ENCODE measurements at places on chromosomes 4 and X.

GRCh38 chr4:184473499-184474262 lies 669 bp downstream of the IRF2 start:
- DNase-seq: peak; percentile 24

DNA sequence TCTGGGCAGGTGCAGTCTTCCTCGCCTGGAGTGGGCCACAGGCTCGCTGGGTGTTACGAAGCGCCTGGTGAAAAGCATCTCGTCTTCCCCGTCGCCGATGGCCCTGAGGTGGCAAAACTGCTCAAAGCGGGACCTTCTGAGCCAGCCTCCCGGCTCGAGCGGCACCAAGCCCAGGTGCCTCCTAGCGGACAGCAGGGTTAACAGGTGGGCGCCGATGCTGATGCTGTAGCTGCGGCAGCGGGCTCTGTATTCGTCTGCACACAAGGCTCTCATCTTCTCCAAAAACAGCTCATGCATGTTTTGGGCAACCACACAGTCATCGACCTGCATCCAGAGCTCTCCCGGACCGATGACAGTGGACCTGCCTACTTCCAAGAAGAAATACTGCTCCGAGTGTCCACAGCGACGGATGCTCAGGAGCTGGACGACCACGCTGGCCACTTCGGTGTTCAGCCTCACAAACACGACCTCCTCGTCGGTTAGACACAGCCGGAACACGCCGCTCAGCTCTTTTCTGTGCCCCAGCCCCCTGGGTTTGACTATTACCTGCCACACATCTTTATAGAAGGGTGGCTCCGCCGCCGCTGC lies 1.2 kb downstream of the IRS4 start:
- no peak for DNase-seq

DNA sequence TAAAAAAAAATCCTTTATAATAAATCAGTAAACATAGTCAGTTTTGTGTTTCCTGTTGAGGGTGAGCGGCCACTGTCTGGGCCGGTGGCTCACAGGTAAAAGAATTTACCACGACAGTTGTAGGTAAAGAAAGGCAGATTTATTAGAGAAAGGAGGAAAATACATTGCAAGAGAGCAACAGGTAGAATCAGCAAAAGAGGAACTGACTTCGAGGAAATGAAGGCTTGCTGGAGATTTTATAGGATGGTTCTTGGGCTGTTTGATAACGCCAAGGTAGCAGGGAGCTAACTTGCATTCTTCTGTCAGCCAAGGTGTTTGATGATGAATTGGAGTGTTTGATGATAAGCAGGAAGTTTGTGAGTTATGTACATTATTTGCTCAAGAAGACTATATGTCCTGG lies 2.8 kb downstream of the ZNF157 start:
- DNase-seq: no peak

DNA sequence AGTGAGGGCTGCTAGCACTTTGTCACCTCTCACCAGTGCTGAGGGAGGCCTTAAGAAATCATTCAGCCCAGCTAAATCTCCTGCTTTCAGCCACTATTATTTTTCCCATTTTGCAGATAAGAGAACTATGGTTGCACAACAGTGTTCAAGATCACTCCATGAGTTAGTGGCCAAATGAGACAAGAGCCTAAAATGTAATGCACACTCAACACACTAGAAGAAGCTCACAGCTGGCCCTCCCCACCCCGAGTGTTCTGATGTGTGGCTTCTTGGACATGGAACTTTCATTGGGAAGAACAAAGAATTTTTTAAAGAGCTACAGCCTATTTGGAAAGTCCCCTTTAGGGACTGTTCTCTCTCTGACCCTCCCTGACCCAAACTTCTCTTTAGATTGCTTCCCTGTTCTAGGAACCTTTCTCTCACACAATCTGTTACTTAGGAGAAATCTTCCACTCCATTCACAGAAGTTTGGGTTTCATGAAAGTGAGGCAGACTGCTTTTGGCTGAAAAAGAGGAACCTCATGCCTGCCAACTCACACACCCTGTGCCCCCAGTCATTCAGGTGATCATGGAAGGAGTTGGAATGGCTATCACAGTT lies 44.0 kb upstream of the CT47C1 start:
- no peak for DNase-seq

GRCh38 chr4:182267048-182267447 lies 23.8 kb downstream of the TENM3 start:
- DNase-seq: no peak

DNA sequence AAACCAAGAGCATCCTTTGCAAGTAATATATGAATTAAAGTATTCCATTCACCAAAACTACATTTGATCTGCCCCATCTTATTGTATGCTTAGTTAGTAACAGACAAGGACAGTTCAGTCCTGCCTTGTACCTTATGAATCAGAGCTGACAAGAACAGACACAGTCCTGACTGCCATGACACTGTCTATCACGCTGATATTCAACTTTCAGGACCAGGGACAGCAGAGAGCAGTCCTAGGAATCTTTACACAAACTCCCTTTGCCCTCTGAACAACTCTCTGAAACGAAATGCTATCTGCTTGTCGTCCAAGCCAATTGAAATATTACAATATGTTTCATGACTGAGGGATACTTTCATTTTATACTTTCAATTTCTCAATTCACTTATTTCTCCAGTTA lies 268.6 kb upstream of the VCX start:
- no peak for DNase-seq

DNA sequence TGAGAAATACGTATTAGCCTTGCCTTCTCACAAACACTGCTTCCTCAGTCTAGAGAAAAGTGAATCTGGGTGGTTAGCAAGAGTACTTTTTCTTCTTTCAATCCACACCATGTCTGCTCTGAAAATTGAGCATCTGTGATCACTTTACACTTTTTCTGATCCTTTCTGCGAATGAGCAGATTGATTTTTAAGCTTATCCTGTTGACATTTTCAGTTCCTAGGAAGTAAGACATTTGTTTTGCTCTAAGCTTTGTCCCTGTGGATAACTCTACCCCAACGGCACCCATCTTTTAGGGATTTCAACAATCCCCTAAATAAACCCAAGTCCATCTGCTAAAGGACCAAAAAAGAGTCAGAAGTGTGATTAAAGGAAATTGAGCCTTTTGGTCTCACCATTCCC lies 487.5 kb downstream of the IQCM start:
- DNase-seq: no peak

GRCh38 chrX:15173411-15173810 lies 96.5 kb downstream of the ASB9 start:
- no peak for DNase-seq

- DNase-seq: no peak
Observed at GRCh38 chr4:177405508-177405907, 36.7 kb downstream of the AGA start.

- no peak for DNase-seq
Observed at GRCh38 chr4:11429699-11430045, 978 bp upstream of the HS3ST1 start.

GRCh38 chr4:99763635-99764101 lies 53.0 kb upstream of the DAPP1 start:
- no peak for DNase-seq

GRCh38 chrX:17788439-17788838 lies 51.1 kb downstream of the SCML1 start:
- DNase-seq: peak; percentile 15

GRCh38 chr4:8312069-8312445 lies 42.5 kb downstream of the HTRA3 start:
- no peak for DNase-seq

GRCh38 chr4:40995850-40996249 lies 218.5 kb downstream of the APBB2 start:
- no peak for DNase-seq

GRCh38 chr4:154562697-154563254 lies at the start of gene FGB:
Gene FGB, plus strand, starts transcription at chr4:154563011. Its CDS starts 8 bp downstream, at chr4:154563019.
- DNase-seq: no peak

GRCh38 chr4:42732776-42733175 lies 75.9 kb upstream of the ATP8A1 start:
- DNase-seq: no peak

DNA sequence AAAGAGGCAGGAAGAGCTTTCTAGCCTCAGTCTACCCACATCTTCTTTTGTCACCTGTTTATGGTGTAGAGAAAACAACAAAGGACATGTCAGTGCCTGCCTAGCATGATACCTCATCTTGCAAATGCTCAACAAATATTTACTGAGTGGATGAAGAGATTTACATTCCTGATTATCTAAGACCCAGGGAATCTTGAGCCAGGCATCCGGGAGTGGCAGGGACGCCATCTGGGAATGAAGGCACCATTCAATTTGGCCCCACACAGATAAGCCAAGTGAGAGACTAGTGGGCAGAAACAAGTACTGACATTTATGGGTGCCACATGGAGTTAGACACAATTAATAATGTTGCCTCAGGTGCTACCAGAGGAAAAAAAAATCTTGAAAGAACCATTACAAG lies 36.8 kb upstream of the CASK start:
- no peak for DNase-seq

- no peak for DNase-seq
Observed at GRCh38 chr4:118141240-118141639, 107.0 kb downstream of the NDST3 start.

- no peak for DNase-seq
Observed at GRCh38 chrX:121975671-121976070, 928.3 kb downstream of the GLUD2 start.

DNA sequence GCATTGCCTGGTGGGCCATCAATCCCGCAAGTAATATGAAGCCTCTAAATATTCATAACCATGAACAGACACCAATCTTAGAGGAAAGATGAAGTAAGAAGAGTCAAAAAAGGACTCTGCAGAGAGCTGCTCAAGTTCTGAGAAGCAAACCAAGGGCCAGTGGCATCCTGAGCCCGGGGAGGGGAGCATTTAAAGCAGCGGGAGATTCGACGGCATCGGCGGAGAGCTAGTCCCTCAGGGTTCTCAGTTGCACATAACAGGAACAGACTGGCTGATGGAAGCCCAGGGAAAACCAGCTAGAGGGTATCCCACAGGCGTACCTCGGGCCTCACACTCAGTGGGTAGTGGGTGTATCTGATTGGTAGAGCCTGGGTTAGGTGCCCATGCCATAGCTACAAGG lies 4.9 kb upstream of the PNMA6E start:
- no peak for DNase-seq

- DNase-seq: no peak
Observed at GRCh38 chr4:41839916-41840854, 91.7 kb upstream of the PHOX2B start.

DNA sequence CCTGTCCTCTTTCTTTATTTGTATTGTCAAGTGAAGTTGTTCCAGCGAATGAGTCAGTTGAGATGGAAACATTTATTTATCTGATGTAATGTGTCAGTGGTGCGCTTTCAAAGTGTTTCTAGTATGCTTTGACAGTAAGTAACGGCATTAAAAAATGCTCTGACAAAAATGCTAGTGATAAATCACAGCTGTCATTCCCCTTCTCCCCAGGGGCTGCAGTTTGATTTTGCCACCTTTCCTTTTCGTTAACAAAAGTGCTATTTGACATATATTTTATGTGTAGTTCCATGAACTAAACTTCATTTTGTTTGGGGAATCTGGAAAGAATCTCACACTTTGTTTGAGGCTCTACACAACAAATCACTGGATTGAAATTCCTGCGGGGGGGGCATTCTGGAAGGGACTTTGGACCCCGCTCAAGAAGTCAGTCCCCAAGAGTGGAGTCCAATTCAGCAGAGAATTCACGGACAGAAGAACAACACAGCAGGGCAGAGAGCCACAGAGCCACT lies 7.6 kb upstream of the TBC1D19 start:
- DNase-seq: no peak

- DNase-seq: no peak
Observed at GRCh38 chr4:13905543-13905942, 278.0 kb upstream of the BOD1L1 start.

GRCh38 chr4:128711361-128711760 lies 98.1 kb upstream of the JADE1 start:
- DNase-seq: no peak

GRCh38 chrX:119757979-119758730 lies at the start of gene SOWAHD:
Gene SOWAHD, plus strand, starts transcription at chrX:119758588. Its CDS starts 80 bp downstream, at chrX:119758668.
- DNase-seq: peak; percentile 9

DNA sequence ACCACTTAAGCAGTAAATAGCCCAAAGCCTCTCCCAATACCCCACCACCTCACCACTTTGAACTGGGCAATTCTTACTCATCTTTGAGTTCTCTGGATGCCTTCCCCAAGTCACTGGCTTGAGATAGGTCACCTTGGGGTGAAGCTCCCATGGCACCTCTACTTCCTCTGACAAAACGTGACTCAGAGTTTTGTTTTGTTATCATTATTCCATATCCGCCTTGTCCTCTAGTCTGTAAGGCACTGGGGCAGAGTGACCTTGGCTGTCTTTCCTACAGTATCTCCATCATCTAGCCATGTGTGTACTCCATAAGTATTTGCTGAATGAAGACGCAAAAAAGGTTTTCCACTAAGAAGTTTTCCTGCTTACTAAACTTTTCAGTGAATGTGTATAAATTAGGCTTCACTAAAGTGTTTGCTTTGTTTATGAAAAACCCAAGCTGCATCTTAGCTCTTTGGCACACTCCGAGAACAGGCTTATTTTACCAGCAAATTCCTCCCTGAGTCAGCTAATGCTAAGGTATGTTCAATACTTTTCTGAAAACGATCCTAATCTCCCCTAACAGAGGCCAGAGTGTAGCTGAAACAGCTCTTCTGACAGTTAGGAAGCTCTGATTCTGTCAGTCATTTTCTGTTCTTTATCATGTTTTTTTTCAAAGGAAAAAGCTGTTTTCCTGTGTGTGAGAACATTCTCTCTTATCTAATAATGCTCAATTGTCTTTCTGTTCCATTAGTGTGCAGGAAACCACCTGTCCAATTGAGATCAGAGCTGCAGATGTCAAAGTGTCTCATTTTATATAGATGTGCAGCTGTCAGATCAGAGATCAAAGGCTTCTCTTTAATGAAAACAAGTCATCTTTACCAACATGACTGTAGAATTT lies 30.2 kb upstream of the TSPAN5 start:
- no peak for DNase-seq

DNA sequence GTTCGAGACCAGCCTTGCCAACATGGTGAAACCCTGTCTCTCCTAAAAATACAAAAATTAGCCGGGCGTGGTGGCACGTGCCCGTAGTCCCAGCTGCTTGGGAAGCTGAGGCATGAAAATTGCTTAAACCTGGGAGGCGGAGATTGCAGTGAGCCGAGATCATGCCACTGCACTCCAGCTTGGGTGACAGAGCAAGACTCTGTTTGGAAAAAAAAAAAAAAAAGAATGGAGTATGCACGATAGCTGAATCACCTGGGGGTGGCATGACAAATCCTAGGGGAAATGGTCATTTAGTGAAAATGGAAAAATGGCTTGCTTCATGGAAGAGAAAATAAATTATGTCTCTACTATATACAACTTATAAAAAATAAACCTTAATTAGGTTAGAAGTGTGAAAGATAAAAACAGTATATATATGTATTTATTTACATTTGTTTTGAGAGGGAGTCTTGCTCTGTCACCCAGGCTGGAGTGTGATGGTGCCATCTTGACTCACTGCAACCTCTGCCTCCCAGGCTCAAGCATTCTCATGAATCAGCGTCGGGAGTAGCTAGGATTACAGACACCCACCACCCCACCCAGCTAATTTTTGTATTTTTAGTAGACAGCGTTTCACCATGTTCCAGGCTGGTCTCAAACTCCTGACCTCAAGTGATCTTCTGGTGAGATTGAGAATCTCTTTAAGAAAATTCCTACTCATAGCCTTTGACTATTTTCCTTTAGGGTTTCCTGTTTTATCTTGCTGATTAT lies 19.3 kb upstream of the ING2 start:
- no peak for DNase-seq

- DNase-seq: no peak
Observed at GRCh38 chr4:18508786-18509185, 487.2 kb upstream of the LCORL start.
